CD4-positive, CD25-positive, alpha-beta regulatory T cell (primary cell): ENCODE measurements at places on chromosomes 13 and 19. TPM values are rescaled to one million over a fixed set of nuclear protein-coding genes. Genes with fewer than 3 reads are reported as not detected.

DNA sequence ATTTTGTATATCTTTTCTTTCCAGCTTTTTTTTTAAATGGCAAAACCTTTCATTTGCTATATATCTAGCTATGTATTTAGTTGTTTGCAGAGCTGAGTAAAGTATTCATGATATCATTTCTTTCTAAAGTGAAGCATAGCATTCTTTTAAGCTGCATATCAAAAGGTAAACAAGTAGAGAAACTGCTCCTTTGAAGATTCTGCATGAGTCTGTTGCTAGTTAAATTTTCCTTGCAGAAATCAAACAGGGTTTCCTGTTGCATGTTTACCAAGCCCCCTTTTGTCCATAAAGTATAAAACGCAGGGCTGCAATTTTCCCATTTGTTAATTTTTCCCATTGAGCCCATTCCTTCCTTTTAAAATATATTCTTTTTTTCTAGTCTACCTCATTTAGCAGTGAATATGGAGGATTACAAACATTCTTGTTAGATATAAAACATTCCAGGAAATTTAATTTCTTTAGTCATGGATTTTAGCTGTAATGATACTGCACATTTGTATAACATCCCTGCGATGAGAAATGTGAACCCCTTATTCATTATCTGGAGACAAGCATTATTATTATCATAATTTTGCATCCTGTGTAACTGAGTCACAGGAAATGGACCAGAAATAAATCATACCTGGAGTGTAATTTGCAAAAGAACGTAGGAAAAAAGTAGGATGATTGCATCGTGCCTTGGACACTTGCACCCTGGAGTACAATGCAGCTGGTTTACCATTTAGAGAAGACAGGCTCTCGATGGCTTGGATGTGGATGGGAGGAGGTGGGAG is 110.9 kb upstream of the ARGLU1 start:
- no peak for DNase-seq

Gene POU2F2
- polyA plus RNA-seq = 5.7 TPM

DNA sequence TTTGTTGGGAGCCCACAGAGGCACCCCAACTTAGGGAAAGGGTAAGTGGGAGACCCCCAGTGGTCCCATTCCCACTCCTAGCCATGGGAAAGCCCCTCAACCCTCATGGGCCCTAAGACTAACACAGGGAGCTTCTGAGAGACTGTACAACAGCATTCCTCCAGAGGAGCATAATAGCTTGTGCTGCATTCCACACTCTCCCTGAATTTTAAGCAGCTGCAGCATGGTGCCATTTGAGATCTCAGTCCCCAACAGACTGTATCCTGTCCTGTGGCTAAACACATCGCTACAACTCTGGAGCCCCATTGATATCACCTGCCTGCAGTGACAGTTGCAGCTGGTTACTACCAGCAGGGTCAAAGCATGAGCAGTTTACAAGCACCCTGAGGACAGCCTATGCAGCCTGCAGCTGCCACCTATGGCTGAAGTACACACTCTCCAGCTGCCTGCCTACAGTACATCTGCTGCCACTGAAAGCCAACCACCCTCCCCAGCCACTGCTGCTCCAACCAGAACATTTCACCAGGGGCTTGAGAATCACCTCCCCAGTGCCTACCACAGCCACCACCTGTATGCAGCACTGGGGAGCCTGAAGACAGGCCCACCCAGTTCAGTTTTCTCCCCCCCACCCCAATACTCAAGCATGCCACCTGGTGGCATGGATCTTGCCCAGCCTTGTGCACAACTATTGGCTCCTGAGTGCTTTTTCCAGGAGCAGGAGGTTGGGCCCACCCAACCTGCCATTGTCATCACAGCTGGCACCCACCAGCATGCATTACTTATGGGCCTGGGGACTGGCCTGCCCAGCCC is 557.3 kb downstream of the GPC5 start:
- no peak for DNase-seq

GRCh38 chr19:5130371-5131030 is 161.6 kb downstream of the KDM4B start:
- DNase-seq = peak; percentile 90

Gene SLC7A9
- polyA plus RNA-seq = not detected

DNA sequence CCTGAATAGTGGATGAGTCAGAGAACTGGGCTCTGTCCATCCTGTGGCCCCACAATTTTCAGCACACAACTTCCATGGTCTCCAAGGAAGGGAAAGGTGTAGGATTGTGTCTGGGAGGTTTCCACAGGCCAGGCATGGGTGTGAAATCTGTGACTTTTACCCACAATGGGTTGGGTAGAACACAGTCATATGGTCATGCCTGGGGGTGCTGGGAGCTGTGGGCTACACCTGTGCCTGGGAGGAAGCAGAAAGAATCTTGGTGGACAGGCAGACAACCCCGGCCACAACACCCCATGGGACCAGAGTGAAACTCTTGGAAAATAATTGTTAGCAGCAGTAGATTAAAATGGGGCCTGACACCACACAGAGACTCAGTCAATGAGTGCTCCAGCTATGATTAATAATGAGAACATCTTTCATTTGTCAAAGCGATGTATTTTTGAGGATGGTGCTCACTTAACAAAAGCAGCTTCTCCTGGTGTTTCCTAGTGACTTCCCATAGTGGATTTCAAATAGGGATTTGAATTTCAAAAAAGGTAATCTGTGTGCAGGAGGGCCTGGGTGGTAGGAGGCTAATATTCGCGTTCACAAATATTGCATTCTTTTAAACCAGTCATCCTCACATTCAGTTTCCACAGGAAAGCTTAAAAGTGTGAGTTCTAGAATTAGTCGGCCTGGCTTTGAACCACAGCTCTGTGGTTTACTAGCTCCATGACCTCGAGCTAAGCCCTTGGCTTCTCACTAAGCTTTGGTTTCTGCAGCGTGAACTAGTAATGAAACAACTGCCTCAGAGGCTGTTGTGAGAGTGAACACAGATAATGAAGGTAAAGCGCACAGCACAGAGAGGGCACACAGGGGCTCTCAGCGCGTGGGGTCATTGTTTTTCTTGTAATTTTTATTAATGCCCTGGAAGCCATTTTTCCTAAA is 89.3 kb upstream of the UQCRFS1 start:
- DNase-seq = no peak

Gene CLDN10
- not detected for polyA plus RNA-seq

DNA sequence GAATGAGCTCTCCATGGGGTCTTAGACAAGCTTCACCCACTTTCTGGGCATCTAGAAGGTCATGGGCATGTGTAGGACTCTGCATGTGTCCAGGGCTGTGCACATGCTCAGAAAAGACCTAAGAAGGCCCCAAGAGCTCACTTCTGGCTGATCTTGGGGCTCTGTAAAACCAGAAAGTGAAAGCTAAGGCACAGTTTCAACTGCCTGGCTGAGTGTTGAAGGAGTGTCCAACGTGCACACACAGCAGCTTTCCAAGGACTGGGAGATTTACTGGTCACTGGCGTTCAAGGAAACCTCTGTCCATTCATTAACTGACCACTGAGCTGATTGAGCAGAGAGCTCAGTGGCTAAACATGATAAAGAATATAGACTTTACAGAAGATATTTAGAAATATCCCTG is 137.9 kb downstream of the KATNAL1 start:
- DNase-seq = no peak

DNA sequence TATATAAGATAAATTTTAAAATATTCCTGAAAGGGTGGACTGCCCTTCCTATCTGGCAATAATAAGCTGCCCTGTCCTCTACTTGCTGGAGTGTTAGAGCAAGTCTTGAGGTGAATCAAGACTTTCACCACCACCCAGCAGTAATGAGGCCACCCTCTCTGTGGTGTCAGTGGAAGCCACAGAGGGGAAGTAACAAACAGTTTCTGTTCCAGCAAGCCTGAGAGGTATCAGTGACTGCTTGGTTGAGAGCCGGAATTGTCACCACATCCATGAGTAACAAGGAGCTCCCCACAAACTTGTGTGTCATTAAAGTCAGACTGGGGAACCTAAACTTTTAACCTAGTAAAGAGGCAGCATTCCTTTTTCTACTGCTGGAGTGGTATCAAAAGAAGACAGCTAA is 532.7 kb upstream of the SPRY2 start:
- DNase-seq = no peak

DNA sequence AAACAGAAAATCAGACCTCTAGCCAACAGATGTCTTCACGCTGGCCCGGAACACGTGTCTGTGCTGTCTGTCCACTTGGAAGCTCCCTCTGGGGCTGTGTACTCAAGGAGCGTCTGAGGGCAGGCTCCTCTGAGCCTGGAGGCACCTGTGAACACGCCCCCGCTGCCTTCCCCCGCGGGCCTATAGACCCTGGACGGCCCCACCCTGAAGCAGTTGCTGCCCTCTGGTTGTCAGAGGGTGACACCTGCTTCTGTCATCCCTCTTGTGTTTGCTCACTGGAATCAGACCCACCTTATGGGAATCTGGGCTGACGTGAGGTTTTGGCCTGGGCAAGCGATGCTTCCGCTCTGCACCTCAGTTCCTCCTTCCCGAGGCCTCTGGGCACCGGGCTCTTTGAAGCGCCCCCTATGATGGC is 19.2 kb downstream of the EPN1 start:
- no peak for DNase-seq

DNA sequence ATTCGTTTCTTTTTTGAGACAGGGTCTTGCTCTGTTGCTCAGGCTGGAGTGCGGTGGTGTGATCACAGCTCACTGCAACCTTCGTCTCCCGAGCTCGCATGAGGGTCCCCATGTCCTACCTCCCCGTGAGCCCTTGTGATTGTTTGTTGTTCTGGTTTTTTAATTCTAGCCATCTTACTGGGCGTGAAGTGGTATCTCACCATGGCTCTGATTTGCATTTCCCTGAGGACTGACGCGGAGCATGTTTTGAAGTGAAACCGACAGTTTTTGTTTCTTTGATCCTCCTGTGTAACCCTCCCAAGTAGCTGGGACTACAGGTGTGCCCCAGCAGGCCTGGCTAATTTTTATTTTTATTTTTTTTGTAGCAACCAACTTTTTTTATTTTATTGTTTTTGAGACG is 21.7 kb downstream of the GNG7 start:
- DNase-seq = no peak

DNA sequence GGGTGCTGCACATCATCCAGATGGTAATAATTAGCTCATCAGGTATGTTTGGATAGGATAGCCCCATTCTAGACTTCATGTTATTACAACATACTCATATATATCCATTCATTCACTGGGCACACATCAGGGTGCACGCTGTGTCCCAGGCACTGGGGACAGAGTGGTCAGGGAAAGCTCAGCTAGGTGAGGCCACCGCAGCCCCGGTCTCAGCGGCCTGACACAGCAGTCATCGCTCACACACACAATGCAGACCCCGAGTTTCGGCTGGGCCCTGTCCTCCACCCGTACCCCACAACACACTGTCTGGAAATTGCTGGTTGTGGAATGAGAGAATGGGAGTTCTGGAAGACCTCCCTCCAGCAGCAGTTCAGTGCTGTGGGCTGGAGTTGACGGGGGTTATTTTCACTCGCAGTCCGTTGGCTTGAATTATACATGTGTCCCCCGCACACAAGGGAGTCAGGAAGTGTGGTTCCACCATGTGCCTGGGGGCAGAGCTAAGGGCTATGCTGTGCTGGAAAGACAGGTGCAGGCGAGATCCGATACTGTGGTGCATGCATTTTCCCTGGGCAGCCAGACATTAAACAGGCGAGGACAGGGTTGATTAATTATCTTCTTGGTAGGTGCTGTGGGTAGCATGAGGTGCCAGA is 257.6 kb downstream of the TEX29 start:
- DNase-seq = no peak

Gene GPR108
- polyA plus RNA-seq = 82.9 TPM

DNA sequence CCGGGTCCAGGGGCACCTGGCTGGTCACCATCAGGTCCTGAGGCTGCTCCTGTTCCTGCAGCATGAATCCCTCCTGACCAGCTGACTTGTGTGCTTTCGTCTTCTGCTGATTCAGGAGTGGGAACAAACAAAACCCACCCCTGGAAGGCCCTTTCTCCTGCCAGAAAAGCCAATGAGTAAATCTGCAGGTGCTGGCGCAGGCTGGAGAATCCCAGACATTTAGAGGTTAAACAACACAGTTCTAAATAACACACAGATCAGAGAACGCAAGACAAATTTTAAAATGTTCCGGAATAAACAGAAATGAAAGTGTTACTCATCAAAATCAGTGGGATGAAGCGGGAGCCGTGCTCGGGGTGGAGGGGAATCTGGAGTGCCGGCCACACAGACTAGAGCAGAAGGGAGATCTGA is 60.6 kb upstream of the C13orf46 start:
- DNase-seq = no peak

DNA sequence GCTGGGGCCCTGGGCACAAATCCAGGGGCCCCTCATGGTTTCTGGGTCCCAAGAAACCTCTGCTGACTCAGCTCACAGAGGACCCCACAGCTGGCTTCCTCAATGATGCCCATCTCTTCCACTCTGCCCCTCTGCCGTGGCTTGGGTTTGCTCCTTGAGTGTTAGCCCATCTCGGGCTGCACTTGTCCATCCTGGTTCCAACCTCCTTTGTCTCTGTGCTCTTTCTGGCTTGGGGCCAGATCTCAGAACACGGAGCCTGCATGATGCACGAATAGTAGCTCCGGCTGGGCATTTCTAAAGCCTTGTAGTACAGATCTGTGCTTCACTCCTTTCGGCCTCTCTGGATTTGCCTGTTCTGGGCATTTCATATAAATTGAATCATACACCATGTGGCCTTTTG is 53.8 kb downstream of the F2RL3 start:
- DNase-seq = no peak

Gene GJB2
- polyA plus RNA-seq = not detected

Gene CD209
- not detected for polyA plus RNA-seq

Gene OR7A17
- polyA plus RNA-seq = not detected

- DNase-seq = no peak
These were observed 4.9 kb downstream of the ERICH4 start for GRCh38 chr19:41447732-41448332.

Gene ATXN8OS
- polyA plus RNA-seq = not detected

Gene MAST1
- not detected for polyA plus RNA-seq

DNA sequence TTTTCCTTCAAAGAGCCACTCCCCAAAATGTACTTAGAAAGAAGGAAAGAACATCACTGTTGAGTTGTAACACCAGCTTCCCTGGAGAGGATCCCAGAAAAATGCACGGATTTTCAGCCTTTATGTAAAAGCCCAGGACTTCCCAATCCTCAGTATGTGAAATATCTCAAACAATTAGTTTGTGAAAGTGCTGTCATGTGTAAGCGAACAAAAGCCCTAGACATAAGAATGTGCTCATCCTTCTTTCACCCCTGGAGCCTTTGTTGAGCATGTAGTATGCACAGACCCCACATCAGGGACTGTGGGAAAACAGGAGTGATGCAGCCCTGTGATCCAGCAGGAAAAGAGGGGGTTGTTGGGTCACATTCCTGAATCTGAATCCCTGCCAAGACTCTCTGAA is 441.4 kb upstream of the ZNF507 start:
- DNase-seq = no peak

GRCh38 chr13:23797276-23797903 is 91.8 kb downstream of the MIPEP start:
- DNase-seq = no peak

DNA sequence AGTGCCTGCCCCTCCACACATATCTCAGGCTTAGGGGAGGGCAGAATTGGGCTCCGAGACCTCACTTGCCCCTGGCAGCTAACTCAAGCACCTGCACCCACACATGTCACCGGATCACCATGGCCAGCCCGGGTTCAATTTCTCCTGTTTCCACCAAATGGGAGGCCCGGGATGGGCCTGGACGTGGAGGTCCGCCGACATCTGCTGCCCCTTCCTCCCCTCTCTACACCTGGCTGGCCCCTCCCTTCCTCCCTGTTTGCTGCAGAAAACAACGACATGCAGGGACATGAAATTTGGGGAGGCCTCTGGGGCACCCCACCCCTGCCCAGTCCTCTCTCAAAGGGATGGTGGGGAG is 1.3 kb downstream of the PRKD2 start:
- DNase-seq = no peak
